ENCODE measurements at places on chromosomes 3 and 15.

GRCh38 chr3:15657016-15657415 is 55.5 kb downstream of the BTD start:
- no peak for DNase-seq

GRCh38 chr15:88705769-88706165 is 67.0 kb downstream of the ISG20 start:
- DNase-seq: no peak

- DNase-seq: no peak
Observed at GRCh38 chr15:46296797-46297196, 662.0 kb downstream of the SQOR start.

DNA sequence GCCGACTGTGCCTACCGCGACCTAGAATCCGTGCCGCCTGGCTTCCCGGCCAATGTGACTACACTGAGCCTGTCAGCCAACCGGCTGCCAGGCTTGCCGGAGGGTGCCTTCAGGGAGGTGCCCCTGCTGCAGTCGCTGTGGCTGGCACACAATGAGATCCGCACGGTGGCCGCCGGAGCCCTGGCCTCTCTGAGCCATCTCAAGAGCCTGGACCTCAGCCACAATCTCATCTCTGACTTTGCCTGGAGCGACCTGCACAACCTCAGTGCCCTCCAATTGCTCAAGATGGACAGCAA is 1.4 kb downstream of the ISLR start:
- DNase-seq: no peak

GRCh38 chr15:88619796-88620195 is 1.3 kb upstream of the AEN start:
- no peak for DNase-seq

GRCh38 chr3:52600258-52600657 is 63.9 kb downstream of the UQCC5 start:
- no peak for DNase-seq

GRCh38 chr15:41659190-41659589 is 1.0 kb upstream of the MGA start:
- no peak for DNase-seq

DNA sequence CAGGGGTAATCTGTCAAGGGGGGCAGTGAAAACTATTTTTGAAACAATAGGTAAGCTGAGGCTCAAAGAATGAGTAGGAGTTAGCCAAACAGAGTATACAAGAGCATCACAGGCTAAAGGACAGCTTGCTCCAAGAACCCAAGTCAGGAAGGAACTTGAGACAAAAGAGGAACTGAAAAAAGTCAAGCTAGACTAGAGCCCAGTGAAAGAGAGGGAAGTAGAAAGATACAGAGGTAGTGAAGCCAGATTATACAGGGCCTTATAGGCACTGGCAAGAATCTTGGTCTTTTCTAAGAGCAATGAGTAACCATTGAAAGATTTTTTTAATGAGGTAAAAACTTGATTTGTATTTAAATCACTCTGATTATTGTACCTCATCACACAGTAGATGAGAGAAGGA is 69.9 kb downstream of the FILIP1L start:
- peak; percentile 9 for DNase-seq

Measured in CD4-positive, alpha-beta T cell treated with Interleukin-21 for 1 hour (primary cell).